ENCODE measurements at places on chromosomes 5 and 9.

DNA sequence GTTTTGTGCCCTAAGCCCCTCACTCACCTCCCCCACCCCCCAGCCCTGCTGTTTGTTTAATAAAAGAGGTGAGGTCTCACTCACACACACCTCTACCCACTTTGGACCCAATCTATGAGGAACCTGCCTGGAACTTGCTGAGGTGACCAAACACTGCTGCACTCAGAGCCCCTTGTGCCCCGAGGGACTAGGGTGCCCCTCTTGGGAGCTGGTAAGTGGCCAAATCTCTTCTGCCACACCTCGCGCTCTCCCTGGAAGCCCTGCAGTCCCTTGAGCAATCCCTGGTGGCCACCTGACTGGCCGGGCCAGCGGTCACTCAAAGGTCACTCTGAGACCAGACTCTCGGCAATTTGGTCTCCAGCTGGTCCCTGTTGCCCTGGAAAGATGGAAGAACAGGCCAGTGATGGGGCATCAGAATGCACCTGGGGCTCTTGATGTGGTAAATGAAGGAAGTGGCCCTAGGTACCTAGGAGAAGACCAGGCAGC, 157.2 kb downstream of the MED10 start:
- no peak for DNase-seq

GRCh38 chr9:33265211-33265865, 489 bp downstream of the CHMP5 start:
- no peak for DNase-seq

DNA sequence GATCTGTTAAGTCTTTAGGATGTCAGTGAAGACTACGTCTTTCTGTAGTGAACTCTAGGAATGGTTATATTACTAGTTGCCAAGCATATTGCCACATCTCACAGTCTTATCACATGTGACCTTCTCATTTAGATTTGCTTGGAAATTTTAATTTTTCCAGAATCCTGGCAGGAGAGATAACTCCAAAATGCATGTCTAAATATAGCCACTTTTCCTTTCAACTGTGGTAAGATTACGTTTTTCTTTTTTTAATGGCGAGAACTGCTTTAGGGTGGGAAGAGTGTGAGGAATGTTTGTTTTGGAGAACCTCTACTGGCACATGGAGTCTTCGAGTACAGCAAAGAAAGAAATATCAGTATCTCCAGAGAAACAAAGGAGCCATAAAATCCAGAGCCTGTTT, 91.7 kb upstream of the ADAMTSL1 start:
- DNase-seq = no peak

DNA sequence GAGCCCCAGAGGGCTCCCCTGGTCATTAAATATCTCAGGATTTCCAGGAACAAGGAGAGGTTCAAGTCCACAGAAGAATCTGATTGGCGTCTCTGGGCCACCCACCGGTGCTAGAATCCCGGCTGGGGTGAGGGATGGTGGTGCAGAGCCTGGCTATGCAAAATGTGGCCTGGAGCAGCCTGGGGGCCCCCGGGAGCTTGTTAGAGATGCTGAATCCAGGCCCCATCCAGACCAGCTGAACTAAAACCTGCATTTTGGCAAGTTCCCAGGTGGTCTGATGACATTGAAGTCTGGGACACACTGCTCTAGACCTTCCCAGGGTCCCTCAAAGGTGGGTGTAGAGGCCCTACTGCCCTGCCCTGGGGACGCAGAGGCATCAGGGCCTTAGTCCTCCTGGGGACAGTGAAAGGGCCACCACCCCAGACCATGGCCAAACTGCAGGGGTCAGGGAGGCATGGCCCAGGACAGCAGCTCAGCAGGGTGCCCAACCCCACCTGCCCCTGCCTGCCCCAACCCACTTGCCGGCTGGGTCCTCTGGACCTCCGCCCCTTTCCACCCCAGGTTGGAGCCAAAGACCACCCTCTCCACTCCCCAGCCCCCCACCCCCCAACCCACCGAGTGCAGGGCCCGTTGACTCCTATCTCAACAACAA, 34.7 kb downstream of the ADAMTS2 start:
- no peak for DNase-seq

- no peak for DNase-seq
These were observed 81.9 kb upstream of the CTSL start for GRCh38 chr9:87643778-87644570.

DNA sequence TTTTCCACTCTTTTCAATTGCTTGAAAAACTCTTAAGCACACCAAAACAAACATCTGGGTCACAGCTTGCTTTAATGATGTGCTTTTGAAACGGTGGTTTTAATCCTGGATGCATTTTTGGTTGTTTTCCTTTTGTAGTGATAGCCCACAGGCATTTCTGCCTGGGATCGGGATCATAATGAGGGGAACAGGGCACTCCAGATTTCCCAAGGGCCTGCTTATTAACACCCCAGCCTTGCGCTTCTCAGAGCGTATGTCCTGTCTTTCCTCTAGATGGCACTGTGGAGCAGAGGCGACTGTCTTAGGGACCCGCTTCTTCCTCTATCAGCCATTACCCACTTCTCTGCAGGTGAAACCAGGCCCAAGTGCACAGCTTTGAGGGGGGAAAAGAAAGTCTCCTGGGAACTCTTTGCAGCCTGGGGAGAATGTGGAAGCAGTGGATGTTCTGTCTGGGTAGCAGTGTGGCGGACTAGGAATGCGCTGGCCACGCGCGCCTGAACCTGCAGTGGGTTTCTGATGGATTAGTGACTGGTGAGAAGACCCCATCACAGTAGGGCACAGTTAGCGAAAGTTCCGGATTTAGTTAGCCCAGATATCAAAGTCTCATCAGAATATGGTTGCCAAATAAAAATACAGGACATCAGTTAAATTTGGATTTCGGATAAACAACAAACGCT, 190.1 kb downstream of the GNA14 start:
- DNase-seq = peak; percentile 32

DNA sequence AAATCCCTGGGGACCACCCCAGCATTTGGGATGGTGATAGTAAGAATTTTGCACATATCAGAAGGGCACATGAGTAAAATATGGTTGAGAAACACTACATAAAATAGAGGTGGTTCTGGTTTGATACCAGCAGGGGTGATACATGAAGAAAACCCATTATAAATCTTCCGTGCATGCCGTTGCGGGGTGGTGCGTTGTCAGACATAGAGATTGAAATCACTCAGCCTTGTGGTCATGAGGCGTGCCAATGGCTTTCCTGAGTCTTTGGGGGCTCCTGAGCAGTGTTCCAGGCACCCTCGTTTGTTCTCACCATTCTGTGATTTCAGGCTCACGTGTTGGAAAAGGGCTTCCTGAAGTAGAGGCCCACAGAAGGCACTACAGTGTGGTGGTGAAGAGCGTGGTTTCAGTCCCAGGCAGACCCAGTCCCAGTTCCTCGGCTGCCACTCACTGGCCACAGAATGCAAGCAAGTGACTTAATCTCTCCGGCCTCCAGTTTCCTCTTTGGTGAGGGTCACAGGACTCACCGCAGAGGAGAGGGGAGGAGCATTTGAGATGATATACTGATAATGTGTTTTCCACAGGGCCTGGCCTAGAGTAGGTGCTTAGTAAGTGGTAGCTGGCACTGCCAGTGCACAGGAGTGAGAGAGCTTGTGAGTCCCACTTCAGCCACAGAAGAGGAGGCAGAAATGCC, 20.5 kb upstream of the GLRX start:
- DNase-seq = no peak

- DNase-seq = no peak
These were observed 73.9 kb downstream of the RORB start for GRCh38 chr9:74570879-74571512.

DNA sequence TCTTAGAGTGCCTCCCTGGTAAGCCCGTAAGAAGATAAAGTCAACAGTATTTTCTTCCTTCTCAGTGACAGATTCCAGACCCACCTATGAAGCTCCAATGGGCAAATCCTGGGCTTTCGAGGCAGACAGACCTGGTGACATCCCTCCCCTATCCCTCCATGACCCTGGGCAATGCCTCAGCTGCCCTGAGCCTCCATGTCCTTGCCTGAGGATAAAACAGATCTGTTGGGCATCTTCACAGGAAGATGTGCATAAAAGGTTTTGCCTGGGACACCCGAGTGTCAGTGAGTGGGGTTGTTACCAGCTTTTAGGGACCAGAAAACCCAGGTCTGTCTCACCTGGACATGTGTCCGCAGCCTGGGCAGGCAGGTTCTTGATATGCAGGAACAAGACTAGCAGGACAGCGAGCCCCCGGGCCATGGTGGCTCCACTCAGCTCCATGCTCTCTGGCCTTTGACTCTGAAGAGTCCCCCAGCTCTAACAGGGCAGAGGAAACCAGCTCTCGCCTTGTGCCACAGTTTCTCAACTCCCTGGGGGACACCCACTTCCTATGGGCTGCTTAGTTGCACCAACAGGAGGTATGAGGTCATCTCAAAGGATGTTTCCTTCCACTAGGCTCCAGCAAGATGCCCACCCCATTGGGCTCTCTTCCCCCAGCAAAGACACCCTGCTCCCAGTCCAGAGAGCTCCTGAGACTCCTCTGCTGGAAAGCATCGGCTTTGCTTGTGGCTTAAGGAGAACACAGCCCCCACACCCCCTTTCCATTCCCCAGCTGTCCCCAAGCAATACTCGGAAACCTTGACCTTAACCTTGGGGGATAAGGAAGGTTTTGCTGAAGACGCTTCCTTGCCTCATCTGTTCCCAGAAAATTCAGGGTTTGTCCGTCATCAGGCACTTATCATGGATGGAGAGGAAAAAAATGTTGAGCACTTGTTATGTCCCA, at the start of gene FCN1:
FCN1 (minus strand) TSS at position 482 of the 943 bp plus-strand sequence; CDS start at position 441, 41 bp downstream.
- no peak for DNase-seq

DNA sequence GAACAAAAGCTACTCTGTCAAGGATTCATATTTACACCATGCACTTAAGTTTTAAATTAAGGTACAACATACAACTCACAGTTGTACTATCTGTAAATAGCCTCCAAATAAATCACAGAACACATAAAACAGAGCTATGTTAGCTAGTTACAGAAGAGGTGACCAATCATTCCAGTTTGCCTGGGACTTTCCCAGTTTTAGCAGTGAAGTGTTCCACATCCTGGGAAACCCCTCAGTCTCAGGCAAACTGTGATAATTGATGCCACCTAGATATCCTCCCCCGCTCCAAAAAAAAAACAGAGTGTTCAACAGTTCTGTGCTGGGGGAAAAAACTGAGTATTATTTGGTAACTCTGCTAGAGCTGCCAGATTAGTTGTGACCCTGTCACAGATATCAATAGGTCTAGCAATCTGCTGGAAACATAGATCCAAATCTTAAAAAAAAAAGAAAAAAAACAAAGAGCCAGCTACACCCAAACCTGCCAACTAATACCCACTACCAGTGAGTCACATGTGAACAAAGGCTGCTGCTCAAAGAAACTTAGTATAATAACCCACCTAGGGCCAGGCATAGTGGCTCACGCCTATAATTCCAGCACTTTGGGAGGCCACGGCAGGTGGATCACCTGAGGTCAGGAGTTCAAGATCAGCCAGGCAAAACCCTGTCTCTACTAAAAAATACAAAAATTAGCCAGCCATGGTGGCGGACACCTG, 5.7 kb downstream of the TBCA start:
- DNase-seq = no peak

GRCh38 chr9:3181049-3181953, 337.4 kb upstream of the PUM3 start:
- no peak for DNase-seq

DNA sequence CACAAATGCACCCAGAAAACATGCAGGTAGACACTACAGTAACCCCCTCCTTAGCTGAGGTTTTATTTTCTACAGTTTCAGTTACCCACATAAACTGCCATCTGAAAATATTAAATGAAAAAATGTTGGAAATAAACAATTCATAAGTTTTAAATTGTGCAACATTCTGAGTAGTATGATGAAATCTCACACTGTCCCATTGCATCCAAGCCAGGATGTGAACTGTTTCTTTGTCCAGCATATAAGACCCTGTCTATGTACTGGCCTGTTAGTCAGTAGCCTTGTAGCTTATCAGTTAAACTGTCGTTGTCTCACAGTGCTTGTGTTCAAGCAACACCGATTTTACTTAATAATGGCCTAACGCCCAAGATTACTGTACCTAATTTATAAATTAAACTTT, 630.5 kb downstream of the ANXA1 start:
- no peak for DNase-seq

- no peak for DNase-seq
These were observed 204.5 kb downstream of the BRINP1 start for GRCh38 chr9:119164716-119165115.

- DNase-seq = no peak
These were observed 113.0 kb downstream of the VPS13A start for GRCh38 chr9:77290373-77290772.

GRCh38 chr5:147400881-147401280, 109.0 kb downstream of the DPYSL3 start:
- no peak for DNase-seq

- no peak for DNase-seq
These were observed 22.8 kb upstream of the SLC25A51 start for GRCh38 chr9:37926737-37927118.

GRCh38 chr5:59390989-59391388, 502.5 kb downstream of the PDE4D start:
- no peak for DNase-seq

- no peak for DNase-seq
These were observed 348.5 kb downstream of the TMEM232 start for GRCh38 chr5:110377943-110378342.

GRCh38 chr5:99607124-99607523, 678.3 kb upstream of the CHD1 start:
- DNase-seq = no peak

GRCh38 chr9:71962328-71962727, 50.9 kb downstream of the C9orf85 start:
- DNase-seq = no peak

GRCh38 chr9:18405240-18405639, 68.7 kb upstream of the ADAMTSL1 start:
- DNase-seq = no peak

- DNase-seq = no peak
These were observed 8.6 kb downstream of the MLANA start for GRCh38 chr9:5899292-5899691.

- no peak for DNase-seq
These were observed 15.9 kb upstream of the SYNPO start for GRCh38 chr5:150624334-150625163.

- no peak for DNase-seq
These were observed 32.3 kb downstream of the NTRK2 start for GRCh38 chr9:84701801-84702200.

DNA sequence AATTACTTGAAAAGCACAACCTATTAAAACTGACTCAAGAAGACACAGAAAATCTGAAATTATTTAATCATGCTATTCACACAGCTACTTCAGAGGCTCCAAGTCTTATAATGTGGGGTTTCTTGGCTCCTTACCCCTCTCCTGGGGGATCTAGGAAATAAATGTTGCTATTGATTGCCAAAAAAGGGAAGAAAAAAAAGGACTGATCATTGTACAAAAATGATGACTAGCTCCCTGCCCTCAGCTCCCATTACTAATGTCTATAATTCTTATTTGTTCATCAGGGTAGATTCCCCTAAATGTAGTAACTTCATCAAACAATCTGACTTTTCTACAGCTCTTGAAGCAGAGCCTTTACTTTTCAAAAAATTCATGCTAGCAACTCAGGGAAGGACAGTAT, 3.3 kb upstream of the SMC5 start:
- DNase-seq = no peak

DNA sequence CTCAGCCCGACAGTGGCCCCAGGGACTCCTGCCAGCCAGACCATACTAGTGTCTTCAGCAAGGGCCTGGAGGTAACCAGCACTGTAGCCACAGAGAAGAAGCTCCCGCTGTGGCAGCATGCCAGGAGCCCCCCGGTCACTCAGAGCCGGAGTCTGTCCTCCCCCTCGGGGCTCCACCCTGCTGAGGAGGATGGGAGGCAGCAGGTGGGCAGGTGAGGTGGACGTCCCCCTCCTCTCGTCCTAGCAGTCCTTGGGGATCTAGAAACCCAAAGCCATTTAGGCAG, 28.0 kb upstream of the LRRC14B start:
- DNase-seq = no peak
